Colonic mucosa (tissue), 4 donors: ENCODE measurements at places on chromosomes 1 and 21. TPM values are rescaled to one million over a fixed set of nuclear protein-coding genes. Genes with fewer than 3 reads are reported as not detected.

The HCRTR1 gene
- not detected for total RNA-seq

The SYT2 gene
- total RNA-seq = 0.15 TPM

The CCDC17 gene
- 2.4 TPM for total RNA-seq

GRCh38 chr1:216154063-216154462 lies 269.2 kb downstream of the USH2A start:
- no peaks in the 10 kb centered on the region for H3K27me3 ChIP-seq
- no peaks in the 10 kb centered on the region for H3K4me1 ChIP-seq
- no peak for DNase-seq
- H3K36me3 ChIP-seq = no peaks in the 10 kb centered on the region

- H3K4me3 ChIP-seq = no peak overlapping the region
- H3K27me3 ChIP-seq = no peaks in the 10 kb centered on the region
- H3K4me1 ChIP-seq = no peaks in the 10 kb centered on the region
Observed at GRCh38 chr21:17460094-17460493, 52.7 kb upstream of the CXADR start.

DNA sequence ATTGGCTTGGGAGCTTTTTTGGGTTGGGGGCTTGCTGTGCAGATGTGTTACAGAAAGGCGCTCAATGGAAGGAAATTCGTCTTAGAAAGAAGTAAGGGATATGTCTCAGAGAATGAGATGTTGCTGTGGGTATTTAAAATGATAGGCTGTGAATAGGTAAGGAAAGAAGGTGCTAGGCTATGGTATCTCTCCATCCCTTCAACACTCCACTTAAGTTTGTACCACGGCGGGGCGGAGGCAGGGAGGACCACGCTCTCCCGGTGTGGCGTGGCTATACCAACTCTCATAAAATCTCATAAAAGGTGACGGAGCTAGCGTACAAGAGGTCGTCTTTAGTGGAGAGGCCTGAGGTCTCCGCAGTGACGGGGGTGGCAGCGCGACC lies 305 bp upstream of the RPS6KC1 start:
- peak overlapping the region; percentile 61 for H3K4me3 ChIP-seq
- H3K36me3 ChIP-seq = no peaks in the 10 kb centered on the region
- no peaks in the 10 kb centered on the region for H3K27me3 ChIP-seq
- peak overlapping the region; percentile 72 for H3K27ac ChIP-seq
- no peaks in the 10 kb centered on the region for H3K4me1 ChIP-seq

DNA sequence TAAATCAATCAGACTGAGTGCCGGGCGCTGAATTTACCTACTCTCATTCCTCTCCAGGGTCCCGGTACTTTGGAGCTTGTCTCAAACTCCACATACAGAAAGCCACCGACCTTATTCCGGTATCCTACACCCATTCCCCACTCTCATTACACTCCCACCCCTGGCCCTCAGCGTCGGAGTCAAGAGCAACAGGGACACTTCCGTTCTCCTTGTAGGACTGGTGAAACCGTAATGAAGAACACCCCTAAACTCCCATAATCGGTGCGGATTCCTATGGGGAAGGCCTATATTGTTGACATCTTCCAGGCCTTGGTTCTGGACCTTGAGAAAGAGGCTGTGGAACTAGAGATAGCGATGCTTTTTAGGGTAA lies 798 bp downstream of the ZBED6 start:
- peaks cover 4% of the 10 kb centered on the region for H3K4me1 ChIP-seq
- H3K36me3 ChIP-seq = no peaks in the 10 kb centered on the region
- H3K27ac ChIP-seq = peak overlapping the region; percentile 86
- DNase-seq = peak; percentile 51
